T-helper 9 cell (primary cell): ENCODE measurements at places on chromosomes 7 and 10.

GRCh38 chr10:125025341-125025740 lies 83.4 kb downstream of the ZRANB1 start:
- DNase-seq = no peak

GRCh38 chr7:13333371-13333770 lies 645.9 kb downstream of the ARL4A start:
- DNase-seq = no peak

DNA sequence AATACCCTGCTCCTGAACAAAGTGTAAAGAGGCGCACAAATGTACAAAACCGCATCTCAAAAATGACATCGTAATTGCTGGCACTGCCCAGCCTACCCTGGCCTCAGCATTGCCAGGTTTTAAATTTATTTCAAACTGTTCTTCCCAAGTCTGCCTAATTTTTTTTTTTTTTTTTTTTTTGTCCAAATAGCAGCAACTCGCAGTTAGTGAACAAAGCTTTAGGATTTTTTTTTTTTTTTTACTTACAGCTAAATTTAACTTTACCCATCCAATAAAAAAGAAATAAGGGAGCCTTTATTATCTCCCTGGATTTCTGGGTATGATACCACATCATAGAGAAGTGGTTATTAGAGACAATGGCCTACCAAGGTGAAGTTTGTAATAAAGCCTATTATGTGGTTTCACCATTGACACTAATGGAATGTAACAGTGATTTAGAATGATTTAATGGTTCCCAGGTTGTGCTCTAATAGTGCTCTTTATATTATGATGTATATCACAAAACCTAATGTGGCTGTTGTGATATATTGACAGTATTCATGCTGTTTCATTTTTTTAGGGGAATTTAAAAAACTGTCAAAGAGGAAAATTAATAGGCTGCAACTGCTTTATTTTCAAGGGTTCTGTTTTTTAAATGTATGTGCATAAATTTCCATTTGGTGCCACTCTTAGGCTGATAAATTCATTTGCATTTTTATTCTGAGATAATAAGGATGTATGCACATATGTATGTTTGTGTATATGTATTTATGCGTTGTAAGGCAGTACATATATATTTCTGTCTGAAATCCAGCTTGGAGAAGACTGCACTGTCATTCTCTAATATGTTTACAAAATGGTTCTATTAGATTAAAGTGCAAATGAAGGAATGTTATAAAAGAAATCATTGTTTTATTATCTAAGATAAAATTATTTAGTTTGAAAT lies 309.0 kb downstream of the TFEC start:
- DNase-seq = no peak

- no peak for DNase-seq
These were observed 56.1 kb upstream of the SH2B2 start for GRCh38 chr7:102230593-102230992.

DNA sequence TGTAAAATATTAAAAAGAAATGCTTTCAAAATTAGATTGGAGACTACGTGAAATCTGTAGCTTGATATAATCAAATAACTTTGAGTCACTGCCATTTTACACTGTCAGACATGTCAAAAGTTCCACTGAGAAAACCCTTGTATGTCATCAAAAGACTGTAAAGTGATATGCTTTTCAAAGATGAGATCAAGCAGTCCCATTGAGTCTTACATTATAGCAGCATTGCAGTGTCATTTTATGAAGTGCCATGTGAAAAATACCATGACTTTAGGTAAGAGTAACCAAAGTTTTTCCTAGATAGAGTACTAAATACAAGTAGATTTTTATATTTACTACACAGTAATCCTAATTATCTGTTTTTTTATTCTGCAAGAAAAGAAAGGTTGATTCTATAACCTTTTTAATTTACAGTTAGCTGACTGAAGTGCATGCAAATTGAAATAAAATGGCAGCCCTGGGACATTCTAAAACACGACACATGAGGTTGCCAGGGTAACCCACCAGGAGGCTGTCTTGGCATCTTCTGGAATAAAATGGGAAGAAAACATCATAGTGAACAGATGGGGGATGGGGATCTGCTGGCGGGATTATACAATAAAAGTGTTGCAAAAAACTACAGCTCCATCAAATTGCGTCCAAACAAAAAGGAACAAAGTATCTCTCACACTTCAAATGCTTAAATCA lies 91.3 kb upstream of the TMEM106B start:
- no peak for DNase-seq

DNA sequence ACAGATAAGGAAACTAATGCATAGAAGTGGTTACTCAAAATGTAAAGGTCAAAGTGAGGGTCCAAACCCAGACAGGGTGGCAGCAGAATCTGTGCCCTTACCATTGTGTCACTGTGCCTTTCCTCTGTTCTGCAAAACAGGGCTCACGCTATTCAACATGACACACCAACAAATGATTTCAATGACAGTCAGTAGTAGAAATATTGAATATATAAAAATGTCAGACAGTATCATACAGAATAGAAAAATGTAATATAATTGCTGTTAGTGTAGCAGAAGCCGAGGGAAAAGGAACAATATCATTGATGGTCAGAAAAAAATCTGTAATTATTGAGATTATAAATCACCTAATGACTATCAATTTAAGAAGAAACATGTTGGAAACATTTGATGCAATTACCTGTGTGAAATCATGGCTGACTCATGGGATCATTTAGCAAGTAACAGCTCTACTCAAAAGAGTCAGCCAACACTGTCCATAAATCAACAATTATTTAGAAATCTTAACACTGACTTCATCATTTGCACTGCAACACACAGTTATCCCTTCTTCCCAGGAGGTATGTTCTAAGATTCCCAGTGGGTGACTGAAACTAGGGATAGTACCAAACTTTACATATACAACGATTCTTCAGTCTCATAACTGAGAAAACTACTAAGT lies 198.7 kb downstream of the DGKI start:
- no peak for DNase-seq

GRCh38 chr10:88154596-88155250 lies 291.3 kb downstream of the PTEN start:
- DNase-seq = no peak

DNA sequence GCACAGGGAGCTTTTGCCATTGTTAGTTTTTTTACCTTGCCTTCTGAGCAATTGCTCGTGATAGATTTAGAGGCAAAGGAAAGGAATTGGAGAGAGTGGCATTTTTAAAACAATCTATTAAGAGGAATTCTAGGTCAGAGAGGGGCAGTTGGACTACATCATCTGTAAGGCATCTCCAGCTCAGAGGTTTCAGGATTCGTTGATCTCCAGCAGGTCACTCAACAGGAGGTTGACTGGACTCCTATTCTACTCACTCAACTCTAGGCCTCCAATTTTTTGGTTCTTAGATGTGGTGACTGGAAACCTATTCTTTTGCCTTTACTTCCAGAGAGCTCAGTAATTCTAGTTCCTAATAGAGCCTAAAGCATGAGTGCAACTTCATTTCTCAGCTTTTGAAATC lies 42.8 kb downstream of the TBXAS1 start:
- DNase-seq = no peak

DNA sequence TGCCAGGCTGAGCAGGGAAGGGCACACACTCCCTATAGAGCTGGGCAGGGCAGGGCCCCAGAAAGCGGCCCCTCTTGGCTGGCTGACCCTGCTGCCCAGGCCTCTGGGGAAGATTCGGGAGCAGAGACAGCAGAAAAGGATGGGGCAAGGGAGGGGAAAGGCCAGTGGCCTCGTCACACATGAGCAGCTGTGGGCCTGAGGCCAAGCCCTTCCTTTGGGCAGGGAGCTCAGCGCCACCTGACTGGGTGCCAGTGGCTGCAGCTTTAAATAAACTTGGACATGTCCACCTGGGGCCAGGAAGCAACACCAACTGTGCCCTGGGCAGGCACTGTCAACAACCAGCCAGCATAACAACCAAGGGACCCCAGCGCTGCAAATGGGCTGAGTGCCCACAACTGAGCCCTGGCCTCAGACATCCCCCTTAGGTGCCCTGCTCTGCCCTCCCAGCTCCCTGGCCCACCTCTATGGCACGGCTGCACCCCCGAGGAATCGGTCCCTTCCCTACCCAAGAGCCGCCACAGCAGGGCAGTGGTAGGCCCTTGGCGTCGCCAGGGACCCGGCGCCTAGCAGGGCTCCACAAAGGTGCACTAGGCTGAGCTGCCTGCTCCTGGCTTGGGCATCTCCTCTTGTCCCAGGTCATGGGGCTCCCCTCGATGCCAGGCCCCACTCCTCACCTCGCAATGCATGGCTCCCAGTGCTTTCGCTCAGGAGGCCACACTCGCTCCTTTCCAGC lies 2.6 kb downstream of the CAMK2B start:
- DNase-seq = no peak

DNA sequence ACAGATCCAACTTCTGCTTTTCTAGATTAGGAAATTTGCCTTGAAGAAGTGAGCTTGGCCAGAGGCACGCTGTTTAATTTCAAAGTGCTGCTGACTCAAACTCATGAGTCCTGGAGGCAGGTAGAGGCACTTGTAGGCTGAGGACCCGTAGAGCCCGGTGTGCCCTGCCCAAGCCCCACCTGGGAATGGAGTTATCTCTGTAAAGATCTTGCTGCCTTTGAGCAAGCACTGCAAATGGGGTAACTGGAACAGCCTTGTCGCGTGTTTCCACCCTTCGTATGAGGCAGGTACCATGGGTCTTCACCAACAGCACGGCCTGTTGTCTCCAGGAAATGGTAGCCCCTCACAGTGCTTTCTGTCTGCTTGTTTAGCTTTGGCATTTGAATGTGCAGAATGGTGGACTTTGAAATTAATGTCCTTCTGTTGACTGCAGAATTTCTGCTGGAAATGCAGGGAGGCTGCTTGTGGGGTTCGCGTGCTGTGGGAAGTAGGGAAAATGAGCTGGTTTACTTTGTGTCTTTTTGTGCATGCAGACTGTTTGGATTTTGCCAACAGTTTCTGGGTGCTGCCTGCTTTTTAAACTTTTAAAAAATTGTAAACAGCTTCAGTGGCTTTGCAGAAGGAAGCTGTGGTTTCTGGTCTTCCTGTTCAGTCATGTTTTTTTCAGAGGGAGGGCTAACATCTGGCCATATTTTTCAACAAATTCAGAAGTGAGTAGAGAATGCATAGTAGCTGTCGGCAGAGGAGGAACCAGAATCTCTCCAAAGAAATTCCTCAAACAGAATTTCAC lies 27.2 kb downstream of the CCM2 start:
- DNase-seq = peak; percentile 16

GRCh38 chr10:58570979-58571378 lies 58.3 kb downstream of the BICC1 start:
- no peak for DNase-seq

DNA sequence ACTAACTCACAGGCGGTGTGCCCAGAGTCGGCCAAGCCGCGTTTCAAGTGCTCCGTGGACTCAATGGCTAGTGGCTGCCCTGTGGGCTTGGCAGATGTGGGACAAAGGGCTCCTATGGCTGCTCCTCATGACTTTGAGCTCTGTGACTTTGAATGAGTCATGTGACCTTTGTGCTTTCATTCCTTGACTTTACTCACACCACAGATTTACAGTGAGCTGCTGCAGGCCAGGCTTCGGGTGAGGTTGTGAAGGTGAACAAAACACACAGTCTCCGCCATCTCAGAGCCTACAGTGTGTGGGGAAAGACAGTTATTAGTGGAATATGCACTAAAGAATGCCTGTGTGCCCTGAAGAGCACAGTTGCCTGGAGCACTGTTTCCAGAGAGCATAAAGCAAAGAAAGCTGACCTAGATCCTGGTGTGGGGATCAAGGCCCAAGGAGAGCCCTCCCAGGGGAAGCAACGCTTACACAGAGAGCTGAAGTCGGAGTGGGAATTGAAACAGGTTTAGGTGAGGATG lies 29.7 kb upstream of the PLEKHA1 start:
- no peak for DNase-seq

DNA sequence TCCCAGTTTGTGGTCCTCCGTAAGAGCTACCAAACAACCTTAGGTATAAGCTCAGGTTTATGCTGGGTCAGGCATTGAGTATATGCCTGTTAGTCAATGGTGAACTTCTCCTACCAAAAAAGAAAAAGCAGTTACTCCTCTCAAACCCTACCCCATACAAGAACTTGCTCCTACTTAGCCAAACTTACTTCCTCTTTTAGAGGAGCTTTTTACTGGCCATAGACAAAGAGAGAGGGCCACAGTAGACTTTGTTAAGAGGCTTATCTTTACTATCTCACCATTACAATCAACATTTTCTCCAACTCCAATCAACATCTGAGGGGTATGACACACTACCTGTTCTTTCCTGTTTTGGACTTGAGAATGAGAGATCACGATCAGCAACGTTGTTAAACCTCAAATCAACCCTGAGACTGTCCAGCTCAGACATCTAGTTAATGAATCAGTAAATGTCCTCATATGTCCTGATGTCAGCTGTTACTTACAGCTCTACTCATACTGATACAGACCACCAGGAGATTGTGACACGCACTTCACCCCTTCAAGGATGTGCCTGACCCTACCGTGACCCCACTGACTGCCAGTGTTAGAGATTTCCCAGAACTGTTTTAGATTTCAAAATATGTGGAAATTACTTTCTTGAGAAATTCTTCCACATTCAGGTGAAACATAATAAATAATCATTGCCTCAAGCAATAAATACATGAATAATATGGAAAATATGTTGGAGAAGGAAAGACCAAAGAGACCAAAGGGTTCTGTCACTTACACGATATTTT lies 18.4 kb upstream of the CCDC71L start:
- DNase-seq = no peak

- DNase-seq = no peak
These were observed 79.5 kb downstream of the TCERG1L start for GRCh38 chr10:131231965-131232541.

DNA sequence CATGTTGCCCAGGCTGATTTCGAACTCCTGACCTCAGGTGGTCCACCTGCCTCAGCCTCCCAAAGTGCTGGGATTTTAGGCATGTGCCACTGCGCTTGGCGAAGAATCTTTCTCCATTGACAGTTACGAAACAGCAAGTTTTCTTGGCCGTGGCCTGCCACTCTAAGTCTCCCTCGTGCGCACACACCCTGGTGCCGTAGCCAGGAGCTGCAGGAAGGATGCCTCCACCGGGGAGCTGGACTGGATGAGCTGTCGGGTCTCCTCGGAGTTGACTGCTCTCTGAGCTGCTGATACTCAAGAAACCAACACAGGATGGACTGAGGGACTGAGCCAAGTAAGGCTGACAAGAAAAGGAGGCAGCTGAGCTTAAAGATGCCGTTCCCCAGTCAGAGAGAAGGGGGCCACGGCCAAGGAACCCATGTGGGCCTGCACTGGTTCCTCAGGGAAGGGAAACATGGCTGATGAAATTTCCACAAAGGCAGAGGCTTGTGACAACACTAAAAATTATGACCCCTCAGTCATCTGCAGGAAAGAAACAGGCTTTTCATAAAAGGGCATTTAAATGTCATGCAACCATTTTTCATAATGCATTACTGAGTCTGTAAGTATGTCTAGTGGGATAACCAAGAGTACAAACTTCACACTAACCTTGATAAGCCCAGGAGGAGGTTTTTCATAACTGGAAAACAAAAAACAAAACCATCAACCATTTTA lies 27.7 kb upstream of the FKBP9 start:
- no peak for DNase-seq

- DNase-seq = no peak
These were observed 2.1 kb downstream of the CPED1 start for GRCh38 chr7:120990468-120991118.
